ENCODE measurements at places on chromosomes 7 and 10. TPM values are rescaled to one million over a fixed set of nuclear protein-coding genes. Genes with fewer than 3 reads are reported as not detected.

SPDYE2B gene
- not detected for polyA plus RNA-seq

HHEX gene
- polyA plus RNA-seq = 6.3 TPM

GSTO2 gene
- 3.5 TPM for polyA plus RNA-seq

SLC26A3 gene
- 1.3 TPM for polyA plus RNA-seq

AKR1B15 gene
- not detected for polyA plus RNA-seq

TSPAN12 gene
- 2.2 TPM for polyA plus RNA-seq

NPM3 gene
- polyA plus RNA-seq = 18.5 TPM

THSD7A gene
- not detected for polyA plus RNA-seq

PNLIPRP1 gene
- polyA plus RNA-seq = 0.95 TPM

HYAL4 gene
- not detected for polyA plus RNA-seq

RGR gene
- not detected for polyA plus RNA-seq

DPP6 gene
- not detected for polyA plus RNA-seq

VSTM2A gene
- not detected for polyA plus RNA-seq

LOXL4 gene
- polyA plus RNA-seq = 6.7 TPM

SPDYE2 gene
- not detected for polyA plus RNA-seq

CRHR2 gene
- not detected for polyA plus RNA-seq

TACR2 gene
- 0.31 TPM for polyA plus RNA-seq

PRDX3 gene
- 101 TPM for polyA plus RNA-seq

R3HCC1L gene
- polyA plus RNA-seq = 9.9 TPM

SPDYE3 gene
- not detected for polyA plus RNA-seq

VAX1 gene
- polyA plus RNA-seq = not detected

WDR11 gene
- 29.9 TPM for polyA plus RNA-seq

SEMA3D gene
- 3.5 TPM for polyA plus RNA-seq

CCNJ gene
- polyA plus RNA-seq = 0.75 TPM

SEMA3A gene
- polyA plus RNA-seq = not detected

ANKRD61 gene
- not detected for polyA plus RNA-seq

STK31 gene
- polyA plus RNA-seq = not detected

PROSER2 gene
- polyA plus RNA-seq = 1.4 TPM
